Effector CD4-positive, alpha-beta T cell (primary cell): ENCODE measurements at places on chromosomes 5 and 9.

GRCh38 chr5:8394965-8395364, 526.0 kb downstream of the MTRR start:
- DNase-seq = no peak

DNA sequence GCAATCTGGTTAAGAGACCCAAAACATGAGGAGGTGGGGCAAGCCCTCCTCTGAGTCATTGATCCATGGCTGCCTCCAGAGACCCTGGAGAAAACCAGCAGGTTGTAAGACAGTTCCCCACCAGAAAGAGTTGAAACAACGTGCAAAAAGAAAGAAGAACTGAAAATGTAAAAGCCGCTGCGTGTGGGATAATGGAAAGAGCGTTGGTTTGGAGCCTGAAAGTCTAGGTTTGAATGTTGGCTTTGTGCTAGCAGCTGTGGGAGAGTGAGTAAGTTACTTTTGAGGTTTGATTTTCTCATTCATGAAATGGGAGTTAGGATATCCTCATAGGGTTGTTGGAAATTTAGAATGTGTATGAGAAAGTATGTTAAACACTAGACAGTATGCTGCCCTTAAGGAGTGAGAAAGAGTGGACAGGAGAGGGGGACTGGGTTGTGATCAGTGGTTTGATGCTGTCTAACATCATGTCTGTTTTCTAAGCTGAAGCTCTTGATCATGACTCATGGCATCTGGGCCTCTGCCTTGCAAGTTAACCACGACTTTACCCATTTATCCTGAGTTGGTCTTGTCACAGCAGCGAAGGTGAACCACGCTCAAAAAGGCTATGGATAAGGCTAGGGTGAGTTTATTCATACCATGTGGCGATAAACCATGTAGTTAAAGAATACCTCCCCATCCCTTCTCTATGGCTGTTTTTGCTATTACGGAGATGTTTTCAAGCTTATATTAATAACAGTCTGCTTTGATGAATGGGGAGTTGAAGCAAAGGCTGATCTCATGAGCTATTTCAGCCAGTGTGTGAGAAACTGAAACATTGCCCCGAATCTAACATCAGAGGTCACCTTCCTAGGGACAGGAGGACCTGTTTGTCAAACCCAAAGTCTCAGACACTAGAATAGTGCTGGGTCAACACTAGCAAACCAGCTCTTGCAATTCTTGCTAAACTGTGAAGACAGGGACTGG, 41.3 kb downstream of the ZNF366 start:
- no peak for DNase-seq

DNA sequence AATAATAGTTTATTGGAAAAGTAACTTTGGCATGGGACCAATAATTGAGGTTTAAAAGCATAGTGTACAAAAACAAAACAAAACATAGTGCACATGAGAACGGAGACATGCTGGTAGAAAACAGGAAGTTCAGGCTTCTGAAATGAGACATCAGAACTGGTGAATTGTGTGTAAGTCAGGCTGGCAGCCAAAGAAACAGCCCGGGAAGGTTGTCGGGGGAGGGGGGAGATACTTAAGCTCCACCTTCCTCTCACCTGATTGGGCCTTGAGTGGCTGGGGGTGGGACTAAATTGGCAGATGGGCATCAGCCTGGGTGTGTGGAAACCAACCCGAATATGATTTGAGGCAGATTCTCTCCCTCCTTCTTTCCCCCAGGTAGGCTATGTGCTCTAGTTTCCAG, 256.3 kb downstream of the SMARCA2 start:
- DNase-seq = no peak

DNA sequence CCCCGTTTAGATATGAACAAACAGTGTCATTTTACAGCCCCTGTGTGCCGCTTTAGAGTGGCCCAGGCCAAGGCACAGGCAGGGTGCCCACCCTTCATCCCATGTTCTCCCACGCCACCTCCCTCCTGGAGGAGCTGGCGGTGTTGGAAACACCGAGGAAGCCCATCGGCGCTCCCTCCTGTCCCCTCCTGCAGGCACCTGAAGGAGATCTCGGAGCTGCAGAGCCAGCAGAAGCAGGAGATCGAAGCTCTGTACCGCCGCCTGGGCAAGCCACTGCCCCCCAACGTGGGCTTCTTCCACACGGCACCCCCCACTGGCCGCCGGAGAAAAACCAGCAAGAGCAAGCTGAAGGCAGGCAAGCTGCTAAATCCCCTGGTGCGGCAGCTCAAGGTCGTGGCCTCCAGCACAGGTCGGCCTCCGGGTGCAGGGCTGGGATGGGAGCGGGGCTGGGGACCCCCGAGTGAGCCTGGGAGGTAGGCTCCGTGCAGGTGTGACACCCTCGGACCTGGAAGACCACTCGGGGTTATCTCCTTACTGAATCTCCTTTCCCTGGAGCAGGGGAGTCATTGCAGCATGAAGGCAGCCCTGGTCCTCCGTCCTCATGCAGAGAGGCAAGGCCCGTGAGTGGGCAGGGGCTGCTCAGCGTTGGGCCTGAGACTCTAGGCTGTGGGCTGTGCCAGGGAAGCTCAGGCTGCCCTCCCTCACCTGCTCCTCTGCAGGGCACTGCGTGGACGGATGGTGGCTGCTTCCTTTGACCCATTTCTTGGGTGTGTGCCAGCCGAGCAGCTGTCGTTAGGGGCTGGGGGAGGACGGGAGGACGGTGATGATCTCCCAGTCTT, 113.9 kb downstream of the WNK2 start:
- DNase-seq = no peak

DNA sequence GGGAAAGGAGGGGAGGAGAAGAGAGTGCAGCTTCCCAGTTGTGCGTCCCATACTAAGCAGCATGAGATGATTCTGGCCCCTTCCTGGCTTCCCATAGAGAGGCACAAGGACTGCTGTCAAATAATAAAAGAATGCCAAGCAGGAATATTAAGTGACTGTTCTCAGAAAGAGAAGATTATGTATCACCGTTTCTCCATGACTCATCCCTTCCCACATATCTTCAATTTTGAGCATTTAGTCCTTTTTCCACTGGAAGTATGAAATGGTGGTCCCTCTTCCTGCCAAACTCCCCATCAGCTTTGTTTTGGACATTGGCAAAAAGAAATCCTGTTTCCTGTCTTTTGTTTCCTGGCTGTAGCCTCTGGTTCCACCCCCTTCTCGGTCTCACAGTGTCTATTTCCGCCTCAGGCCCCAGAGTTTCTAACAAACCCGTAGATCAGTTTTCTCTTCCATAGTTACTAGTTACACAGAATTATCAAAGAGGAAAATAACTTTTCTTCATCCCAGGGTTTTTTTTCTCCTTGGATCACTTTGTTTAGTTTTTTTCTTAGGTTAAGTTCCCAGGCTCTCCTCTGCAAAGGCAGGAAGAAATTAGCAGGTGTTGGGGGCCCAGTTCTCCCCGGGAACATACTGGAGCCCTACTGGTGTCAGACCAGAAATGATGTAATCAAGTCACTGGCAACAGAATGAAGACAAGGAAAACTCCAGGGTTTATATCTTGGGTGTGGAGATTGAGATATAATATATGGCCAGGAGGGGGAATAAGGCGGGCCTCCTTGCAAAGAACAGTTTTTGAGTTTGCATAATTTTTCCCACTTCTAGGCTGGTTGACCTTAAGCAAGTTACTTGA, 26.4 kb upstream of the ARHGAP26 start:
- DNase-seq = no peak

DNA sequence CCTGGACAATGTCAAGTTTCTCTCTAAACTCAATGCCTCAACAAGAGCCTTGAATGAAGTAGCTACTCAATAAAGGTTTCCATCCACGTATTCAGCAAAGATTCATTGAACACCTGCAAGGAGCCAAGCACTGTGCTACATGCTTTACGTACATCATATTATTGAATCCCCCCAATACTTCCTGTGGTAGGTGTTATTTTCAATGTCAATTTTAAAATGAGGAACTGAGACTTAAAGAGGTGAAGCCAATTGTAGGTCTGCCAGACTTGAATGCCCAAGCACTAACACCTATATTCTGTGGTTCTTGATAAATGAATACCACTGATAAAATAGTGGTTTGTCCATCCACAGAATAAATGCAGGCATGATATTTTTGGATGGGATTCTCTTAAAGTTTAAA, 162.3 kb downstream of the DRD1 start:
- no peak for DNase-seq

GRCh38 chr5:81391-82021, 10.5 kb upstream of the PLEKHG4B start:
- no peak for DNase-seq

GRCh38 chr5:32462618-32463017, 18.1 kb upstream of the ZFR start:
- no peak for DNase-seq

DNA sequence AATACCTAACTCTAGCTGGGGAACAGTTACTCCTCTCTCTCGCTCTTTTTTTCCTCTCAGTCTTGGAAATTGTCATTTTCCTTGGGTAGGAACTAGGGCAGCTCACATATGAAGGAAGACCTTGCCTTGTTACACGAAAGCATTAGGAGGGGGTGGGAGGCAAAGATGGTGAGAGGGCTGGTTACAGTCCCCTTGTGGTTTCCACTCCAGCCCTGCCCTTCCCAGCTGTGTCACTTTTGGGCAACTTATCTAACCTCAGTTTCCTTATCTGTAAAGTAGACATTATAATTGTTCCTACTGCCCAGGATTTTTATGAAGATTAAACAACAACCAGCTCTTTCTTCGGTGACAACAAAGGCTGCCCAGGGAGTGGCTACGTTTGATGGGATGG, 196.2 kb upstream of the CLINT1 start:
- DNase-seq = no peak
